ENCODE measurements at places on chromosomes 11 and 22.

GRCh38 chr11:112174789-112175598 lies at the start of gene BCO2:
Gene BCO2 (plus strand): TSS chr11:112175512. CDS start chr11:112175602, 90 bp downstream.
- DNase-seq, result peak; percentile 26

GRCh38 chr11:74081428-74081827 lies 72.5 kb upstream of the UCP3 start:
- DNase-seq, result no peak

GRCh38 chr11:33772300-33772699 lies 2.0 kb downstream of the FBXO3 start:
- no peak for DNase-seq

DNA sequence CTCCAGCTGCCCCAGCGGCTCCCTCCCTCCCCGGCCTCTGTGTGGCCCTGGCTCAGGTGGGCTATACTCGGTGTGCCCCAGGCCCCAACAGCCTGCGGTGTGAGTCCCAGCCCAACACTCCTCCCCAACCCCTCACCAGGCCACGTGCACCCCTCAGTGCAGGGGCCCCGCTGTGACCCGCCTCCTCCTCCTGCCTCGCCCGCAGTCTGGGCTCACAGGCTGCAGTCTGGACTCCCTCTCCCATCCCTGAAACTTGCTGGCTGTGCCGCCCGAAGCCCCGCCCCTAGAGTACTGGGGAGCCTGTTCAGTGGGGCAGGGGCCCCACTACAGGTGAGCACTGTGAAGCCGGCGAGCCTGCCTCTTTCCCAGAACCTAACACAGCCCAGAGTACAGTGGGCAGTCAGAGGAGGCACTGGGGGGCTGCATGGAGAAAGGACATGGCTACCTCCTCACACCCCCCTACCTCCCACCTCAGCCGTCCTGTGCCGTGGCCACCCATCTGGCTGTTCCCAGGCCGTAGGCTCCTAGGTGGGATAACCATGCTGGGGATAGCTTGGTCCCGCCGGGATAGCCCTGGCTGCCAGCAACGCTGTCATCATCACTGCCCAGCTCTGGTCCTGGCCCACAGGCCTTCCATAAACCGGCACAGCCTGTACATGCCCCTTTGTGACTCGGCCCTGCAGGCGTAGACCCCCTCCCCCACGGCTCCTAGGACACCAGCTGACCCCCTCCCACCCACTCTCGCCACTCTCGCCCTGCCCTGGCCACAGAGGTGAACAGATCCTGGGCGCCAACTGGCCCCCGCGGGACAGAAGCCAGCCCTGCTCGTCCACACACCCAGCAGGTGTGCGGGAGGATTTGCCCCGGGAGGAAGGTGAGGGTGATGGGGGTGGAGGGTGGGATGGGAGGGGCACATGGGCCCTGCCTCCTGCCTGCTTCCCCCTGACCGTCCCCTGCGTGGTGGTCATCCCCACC lies 29.7 kb downstream of the CELSR1 start:
- no peak for DNase-seq

DNA sequence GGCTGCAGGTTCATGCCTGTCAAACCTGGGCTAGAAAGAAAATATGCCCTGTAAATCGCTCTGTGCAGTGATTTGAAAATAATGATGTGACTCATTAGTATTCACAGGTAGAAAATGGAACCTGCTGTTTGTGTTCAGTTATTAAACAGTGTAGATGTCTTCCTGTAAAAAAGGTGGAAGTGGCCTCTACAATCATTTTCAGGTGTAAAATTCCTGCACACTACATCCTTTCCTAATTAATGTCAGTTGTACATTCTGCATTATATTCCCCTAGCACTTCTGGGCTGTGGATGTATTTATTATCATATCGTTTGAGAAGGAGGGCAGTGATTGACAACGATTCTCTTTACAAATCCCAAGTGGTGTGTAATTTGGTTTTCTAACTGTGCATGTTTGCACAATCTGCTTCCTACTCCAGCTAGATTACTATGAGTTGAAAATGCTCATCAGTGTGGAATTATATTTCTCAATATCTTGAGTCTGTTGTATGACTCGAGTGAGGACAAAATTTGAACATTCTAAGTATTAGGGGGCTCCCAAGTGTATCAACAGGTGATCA lies 454.0 kb upstream of the DDI1 start:
- no peak for DNase-seq

DNA sequence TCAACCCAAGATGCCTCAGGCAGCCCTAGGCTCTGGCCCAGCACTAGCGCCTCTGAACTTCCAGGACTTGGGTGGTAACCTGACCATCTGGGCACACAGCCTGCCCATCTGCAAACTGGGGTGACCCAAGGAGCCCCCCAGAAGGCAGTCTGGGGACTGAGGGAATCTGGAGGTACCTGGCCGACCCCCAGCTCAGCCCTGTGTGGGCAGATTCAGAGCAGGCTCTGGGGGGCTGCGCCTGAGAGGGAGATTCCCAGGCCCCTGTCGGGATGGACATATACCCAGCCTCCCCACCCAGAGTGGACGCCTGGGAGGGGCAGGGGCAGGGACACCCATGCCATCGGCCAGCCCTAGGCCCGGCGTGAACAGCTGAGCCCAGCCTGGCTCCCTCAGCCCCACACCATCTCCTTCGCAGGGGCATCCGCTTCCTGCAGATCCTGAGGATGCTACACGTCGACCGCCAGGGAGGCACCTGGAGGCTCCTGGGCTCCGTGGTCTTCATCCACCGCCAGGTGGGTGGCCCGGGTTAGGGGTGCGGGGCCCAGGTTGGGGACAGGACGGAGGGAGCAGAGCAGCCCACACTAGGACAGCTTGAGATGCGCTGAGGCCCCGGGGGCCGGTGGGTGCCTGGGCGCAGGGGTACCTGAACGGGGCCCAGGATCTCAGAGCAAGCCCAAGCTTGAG lies 126.9 kb downstream of the KCNQ1 start:
- no peak for DNase-seq

DNA sequence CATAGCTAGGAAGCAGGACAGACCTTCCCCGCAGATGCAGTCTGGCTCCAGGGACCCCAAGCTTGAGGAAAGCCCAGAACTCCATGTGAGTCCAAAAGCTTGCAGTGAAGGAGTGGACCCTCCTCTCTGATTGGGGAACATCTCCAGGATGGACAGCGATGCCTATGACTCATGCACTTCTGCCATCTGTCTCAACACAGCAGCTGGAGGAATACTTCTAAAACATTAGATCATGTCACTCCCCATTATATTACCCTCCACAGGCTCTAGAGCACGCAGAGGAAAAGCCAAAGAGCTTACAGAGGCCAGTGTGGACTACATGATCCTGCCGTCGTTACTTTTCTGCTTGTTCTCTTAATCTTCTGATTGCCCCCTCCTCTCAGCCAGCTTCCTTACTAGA lies 605.7 kb downstream of the INSC start:
- DNase-seq, result no peak

- no peak for DNase-seq
Measured at GRCh38 chr22:49377306-49377705, 450.4 kb downstream of the BRD1 start.

- no peak for DNase-seq
Measured at GRCh38 chr22:29854432-29854831, 16.4 kb upstream of the ASCC2 start.

DNA sequence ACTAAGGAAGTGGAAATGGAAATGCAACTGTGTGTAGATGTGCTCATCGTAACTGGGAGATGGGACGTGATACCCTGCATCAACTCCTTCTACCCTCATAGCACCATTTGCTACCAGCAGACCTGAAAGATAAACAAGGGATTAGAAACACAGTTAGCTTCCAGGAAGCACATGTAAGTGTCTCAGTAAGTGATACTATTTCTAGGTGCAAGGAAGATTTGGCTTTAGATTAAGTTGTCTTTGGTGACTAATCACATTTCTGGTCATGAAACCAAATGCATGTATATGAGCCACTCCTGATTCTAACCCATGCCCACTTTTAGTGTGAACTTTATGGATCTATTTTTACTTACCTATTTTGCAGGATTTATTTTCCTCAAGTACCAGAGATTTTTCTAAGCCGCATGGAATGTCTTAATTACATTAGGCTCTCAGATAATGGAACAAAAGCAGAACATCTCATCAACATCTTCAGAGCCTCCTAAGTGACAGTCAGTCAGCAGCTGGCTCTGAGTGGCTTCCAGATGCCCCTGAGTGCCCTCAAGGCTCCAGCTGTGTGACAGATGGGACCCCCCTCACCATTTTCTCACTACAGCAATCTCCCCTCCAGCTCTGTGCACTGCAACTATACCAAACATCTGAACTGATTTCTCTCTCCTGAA lies 21.2 kb downstream of the SLC5A12 start:
- DNase-seq, result no peak
